RPMI7951 (cell line): ENCODE measurements at places on chromosomes 1 and 21. TPM values are rescaled to one million over a fixed set of nuclear protein-coding genes. Genes with fewer than 3 reads are reported as not detected.

RXRG gene
- total RNA-seq: 0.39 and 0.96 TPM in 2 replicates

KRTAP19-1 gene
- not detected in 2 replicates for total RNA-seq

IFI44 gene
- 97.0 and 107 TPM in 2 replicates for total RNA-seq

TRABD2B gene
- total RNA-seq: not detected in 2 replicates

ANKRD35 gene
- total RNA-seq: 0.12 TPM in 1 of 2 replicates, not detected in the other

CACNA1E gene
- total RNA-seq: not detected in 2 replicates

TAL1 gene
- not detected in 2 replicates for total RNA-seq

RGS8 gene
- under 0.01 and 0.10 TPM in 2 replicates for total RNA-seq

CELA3B gene
- not detected in 2 replicates for total RNA-seq

MED8 gene
- total RNA-seq: 79.4 and 81.3 TPM in 2 replicates

TPTE gene
- 2.4 and 3.1 TPM in 2 replicates for total RNA-seq

KRTAP11-1 gene
- not detected in 2 replicates for total RNA-seq

FMOD gene
- not detected in 2 replicates for total RNA-seq

EFNA1 gene
- total RNA-seq: 0.59 and 2.5 TPM in 2 replicates

IGSF9 gene
- not detected in 2 replicates for total RNA-seq

RNU1-4 gene
- total RNA-seq: under 0.01 TPM in 1 of 2 replicates, not detected in the other

PADI1 gene
- 1.9 and 2.4 TPM in 2 replicates for total RNA-seq

TEX38 gene
- not detected in 2 replicates for total RNA-seq

MYOG gene
- total RNA-seq: not detected in 2 replicates

LCE2D gene
- not detected in 2 replicates for total RNA-seq

FCRL5 gene
- not detected in 2 replicates for total RNA-seq

CCDC185 gene
- not detected in 2 replicates for total RNA-seq

EPB41 gene
- total RNA-seq: 12.1 and 12.8 TPM in 2 replicates

KCNK2 gene
- total RNA-seq: 8.0 and 8.7 TPM in 2 replicates

VWA5B1 gene
- not detected in 2 replicates for total RNA-seq

HENMT1 gene
- total RNA-seq: 13.7 and 16.7 TPM in 2 replicates

SELL gene
- 0.36 TPM in 1 of 2 replicates, not detected in the other for total RNA-seq

E2F2 gene
- 4.2 and 4.7 TPM in 2 replicates for total RNA-seq

TMPRSS3 gene
- total RNA-seq: not detected in 2 replicates
